Muscle of back (tissue), 13 donors: ENCODE measurements at places on chromosomes 5 and 9. TPM values are rescaled to one million over a fixed set of nuclear protein-coding genes. Genes with fewer than 3 reads are reported as not detected.

DNA sequence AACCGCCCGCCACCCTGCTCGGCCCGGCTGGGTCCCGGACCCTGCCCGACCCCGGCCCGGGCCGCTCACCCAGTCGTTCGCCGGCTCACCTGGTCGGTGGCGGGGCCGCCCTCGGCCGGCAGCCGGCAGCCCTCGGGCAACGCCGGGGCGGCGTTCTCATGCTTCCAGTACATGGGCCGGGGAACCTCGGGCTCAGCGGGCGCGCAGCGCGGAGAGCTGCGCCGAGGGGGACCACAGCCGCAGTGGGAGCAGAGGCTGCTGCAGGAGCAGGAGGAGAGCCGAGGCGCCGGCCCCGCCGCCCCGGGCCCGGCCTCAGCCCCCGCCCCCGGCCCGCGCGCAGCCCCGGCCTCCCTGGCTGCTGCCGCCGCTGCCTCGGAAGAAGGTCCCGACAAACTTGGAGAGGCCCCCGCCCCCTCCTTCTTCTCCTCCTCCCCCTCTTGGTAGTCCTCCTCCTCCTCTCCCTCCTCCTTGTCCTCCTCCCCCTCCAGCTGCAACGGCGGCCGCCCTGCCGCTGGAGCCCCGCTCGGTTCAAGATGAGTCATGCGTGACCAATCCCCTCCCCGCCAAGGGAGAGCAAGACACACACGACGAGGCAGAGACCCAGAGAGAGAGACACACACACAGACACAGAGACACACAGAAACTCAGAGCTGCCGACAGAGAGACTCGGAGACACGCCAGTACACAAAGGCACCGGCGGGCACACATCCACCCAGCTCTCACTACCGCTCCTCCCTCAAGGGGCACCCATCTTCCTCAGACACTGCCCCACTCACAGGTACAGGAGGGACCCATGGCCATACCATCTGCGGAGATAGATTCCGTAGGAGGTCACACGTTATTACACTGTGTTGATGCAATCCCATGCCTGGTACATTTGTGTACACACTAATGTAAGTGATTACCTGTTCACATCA, at the start of gene LHX6:
TSS of gene LHX6 (minus strand) at position 390 of the 917 bp plus-strand sequence. CDS start at position 173, 217 bp downstream.
- no peak for DNase-seq

DNA sequence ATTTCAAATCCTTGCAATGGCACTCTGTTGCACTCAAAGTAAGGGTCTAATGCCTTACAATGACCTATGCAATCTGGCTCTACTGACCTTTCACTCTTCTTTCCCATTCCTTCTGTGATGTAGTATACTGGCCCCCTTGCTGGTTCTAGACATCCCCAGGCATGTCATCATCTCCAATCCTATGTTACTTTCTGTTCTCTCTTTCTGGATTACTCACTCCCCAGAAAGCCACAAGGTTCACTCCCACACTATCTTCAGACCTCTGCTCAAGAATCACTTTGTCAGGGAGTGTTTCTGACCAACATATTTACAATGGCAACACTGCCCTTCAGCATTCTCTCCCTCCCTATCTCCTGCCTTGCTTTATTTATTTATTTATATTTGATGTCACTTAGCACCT, 802.2 kb upstream of the WWC1 start:
- DNase-seq = no peak

CCL27 gene
- 0.47 TPM for polyA plus RNA-seq

GDF9 gene
- 0.42 TPM for polyA plus RNA-seq

MRPL22 gene
- 30.3 TPM for polyA plus RNA-seq

GRCh38 chr9:131447148-131447547, 53.3 kb downstream of the PRRC2B start:
- DNase-seq = no peak

DNA sequence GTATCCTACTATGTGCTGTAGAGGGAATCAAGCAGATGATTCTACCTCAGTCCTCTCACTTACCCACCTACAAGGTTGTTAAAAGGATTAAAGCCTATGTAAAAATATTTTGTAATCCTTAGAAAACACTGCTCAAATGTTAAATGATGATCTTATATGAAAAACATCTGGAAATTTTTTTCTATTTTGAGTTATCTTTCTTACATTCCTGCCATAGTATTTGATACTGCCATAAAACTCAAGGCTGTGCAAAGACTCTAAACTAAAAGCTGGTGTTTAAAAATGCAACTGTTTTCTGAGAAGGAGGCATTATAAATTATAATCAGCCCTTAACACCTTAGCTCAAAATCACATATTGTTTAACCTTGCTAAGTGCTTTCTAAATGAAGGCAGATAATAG, 474.2 kb downstream of the PRELID2 start:
- no peak for DNase-seq

DNA sequence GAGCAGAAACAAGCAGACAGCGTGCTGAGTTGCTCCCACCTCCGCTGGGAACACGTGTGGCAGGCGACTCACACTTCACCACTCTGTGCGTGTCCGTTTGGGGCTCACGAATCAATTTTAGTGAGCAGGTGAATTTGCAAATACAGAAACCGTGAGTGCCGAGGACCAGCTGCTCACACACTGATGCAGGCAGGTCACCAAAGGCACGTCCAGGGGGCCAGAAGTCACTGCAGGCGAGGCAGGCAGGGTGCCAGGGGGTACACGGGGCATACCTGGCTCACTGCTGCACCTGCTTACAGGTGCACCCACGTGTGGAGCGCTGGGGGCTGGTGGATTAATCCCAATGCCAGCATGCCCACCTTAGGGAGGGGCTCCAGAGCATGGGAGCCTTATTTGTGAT, 68.8 kb downstream of the ZNF354C start:
- no peak for DNase-seq

- DNase-seq = no peak
Observed at GRCh38 chr5:178675922-178676321, 49.1 kb upstream of the CLK4 start.

DOK3 gene
- polyA plus RNA-seq = 5.0 TPM

DNA sequence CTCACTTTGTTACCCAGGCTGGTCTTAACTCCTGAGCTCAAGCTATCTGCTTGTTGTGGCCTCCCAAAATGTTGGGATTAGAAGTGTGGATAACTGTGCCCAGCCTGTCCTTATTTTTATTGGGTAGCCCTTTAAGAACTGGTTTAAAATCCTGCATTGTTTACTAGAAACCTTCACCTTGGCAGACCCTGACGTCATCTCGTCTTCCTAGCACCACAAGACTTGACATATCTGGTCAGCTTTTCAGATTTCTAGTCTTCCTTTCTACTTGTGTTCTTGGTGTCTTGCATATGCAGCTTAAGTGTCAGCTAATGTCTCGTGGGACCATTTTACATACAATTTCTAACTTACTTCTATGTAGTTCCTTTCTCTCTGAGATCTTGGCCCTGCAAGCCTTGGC, 258.9 kb downstream of the IZUMO3 start:
- no peak for DNase-seq

DNA sequence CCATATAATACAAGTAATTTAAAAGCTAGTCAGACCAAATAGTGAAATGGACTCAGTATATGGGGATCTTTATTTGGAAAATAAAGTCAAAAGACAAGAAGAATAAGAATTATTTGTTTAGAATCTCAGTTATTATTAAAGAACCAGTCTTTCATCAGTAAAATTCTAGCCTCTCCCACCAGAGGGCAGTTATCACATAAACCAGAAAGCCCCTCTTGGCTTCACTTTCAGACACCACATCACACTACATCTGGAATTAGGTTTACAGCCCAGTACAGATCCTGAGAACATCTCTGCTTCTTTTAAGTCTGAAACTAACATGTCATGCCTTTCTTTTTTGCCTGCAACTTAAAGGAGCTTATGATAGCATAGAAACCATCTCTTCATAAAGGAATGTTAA, 12.2 kb upstream of the HSPB3 start:
- peak; percentile 55 for DNase-seq

FCN1 gene
- polyA plus RNA-seq = 3.5 TPM

IFNK gene
- polyA plus RNA-seq = not detected

DNA sequence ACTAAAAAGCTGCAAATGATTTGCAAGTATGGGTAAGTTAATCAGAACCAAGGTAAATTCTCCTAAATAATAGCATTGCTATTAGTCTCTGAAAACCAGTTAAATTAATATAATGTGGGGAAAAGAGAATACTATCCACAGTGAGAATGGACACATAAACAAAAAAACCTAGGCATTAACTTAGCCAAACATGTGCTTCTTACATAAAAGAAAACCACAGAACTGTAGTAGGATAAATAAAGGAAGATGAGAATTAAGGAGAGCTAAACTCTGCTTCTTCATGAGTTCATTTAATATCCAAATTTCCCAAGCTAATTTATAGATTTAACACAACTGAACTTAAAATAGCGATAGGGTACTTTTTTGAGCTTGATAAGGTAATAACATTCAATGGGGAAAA, 31.8 kb downstream of the ABCA1 start:
- no peak for DNase-seq

PCDHA11 gene
- polyA plus RNA-seq = 0.04 TPM

DNA sequence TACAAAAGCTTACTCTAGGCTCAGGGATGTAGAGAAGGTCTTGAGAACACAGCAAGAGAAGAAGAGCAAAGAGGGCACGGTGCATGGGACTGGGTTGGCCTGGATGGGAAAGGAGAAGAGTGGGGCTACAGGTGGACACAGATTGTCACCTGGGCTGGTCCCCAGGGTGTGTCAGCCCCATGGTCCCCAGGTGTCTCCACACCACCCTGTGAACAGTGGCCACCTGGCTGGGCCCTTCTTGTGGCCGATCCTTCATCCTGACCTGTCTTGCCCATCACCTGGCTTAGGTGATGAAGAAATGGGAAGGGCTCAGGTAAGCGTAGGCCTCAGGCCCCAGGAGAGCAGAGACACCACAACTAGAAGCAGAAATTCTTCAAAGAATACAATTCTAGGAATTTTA, 188.9 kb downstream of the TENT4A start:
- no peak for DNase-seq

MOB3B gene
- 3.8 TPM for polyA plus RNA-seq

GRCh38 chr9:27176971-27177370, 67.9 kb downstream of the TEK start:
- DNase-seq = no peak

DNA sequence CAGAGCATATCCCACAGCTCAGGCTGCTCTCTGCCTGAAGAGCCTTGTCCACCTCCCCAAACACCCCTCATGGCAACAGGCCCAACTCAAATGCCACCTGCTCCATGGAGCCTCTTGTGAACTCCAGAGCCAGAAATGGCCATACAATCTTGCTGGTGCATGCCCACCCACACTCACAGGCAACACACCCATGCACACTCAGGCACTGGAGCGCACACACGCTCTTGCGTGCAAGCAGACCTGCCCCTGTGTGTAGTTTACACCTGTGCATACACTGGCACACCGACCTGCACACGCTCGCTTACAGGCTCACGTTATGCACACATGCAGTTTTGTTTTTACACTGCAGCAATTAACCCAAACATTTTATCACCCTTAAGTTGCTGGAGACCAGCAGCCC, 40.0 kb downstream of the HRH2 start:
- DNase-seq = no peak

- DNase-seq = no peak
Observed at GRCh38 chr9:88937248-88937647, 54.0 kb upstream of the S1PR3 start.

- no peak for DNase-seq
Observed at GRCh38 chr5:119166026-119166425, 95.1 kb downstream of the DMXL1 start.

BICD2 gene
- polyA plus RNA-seq = 28.3 TPM

GRCh38 chr5:62376064-62376463, 27.6 kb downstream of the DIMT1 start:
- DNase-seq = no peak

DNA sequence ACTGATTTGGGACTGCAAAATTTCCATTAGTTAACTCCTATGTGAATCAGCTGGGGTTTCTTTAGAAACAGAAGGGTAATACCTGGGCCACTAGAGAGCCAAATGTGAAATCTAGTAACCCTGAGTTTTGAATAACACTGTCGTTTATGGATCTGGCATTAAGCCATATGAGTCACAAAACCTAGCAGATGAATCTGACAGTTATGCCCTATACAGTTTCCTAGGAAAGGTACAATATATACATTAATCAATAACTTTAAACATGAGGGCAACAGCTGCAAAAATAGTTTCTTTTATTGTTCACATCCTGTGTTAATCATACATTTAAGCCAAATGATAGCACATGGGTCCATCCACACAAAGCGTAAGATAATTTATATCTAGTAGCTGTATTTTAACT, 56.9 kb downstream of the PAM start:
- peak; percentile 41 for DNase-seq

- DNase-seq = no peak
Observed at GRCh38 chr5:51495672-51496071, 112.4 kb downstream of the ISL1 start.

GRCh38 chr5:83354958-83355357, 116.6 kb upstream of the VCAN start:
- no peak for DNase-seq

DNA sequence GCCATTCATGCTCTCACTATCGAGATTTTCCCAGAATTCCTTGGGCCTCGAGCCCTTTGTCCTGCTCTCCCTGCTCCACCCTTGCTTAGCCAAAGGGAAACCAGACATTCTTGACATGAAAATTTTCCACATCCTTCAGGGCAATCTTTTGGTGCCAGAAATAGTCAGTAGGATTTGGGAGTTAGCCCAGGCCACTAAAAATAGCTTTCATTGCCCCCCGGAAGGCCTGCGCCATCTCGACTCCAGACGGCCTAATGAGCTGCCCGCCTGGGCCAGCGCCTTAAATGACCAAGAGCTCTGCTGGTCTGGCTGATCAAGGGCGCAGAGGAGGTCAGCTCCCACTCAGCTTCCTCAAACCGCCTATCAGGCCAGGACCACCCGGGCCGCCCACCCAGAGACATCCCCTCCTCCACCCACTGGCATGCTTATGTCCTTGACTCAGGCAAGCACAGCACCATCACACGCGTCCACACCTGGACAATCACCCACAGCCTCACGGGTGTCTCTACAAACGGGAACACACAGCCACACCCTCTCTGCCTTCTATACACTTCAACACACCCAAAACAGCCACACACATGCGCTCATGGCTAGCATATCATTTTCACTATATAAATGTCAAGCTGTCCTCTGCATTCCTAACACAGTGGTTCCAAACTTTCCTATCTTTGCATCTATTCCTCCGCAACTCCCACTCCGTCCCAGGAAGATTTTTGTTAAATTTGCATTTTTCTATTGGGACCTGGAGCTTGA, 20.9 kb downstream of the DUSP1 start:
- DNase-seq = no peak

DNA sequence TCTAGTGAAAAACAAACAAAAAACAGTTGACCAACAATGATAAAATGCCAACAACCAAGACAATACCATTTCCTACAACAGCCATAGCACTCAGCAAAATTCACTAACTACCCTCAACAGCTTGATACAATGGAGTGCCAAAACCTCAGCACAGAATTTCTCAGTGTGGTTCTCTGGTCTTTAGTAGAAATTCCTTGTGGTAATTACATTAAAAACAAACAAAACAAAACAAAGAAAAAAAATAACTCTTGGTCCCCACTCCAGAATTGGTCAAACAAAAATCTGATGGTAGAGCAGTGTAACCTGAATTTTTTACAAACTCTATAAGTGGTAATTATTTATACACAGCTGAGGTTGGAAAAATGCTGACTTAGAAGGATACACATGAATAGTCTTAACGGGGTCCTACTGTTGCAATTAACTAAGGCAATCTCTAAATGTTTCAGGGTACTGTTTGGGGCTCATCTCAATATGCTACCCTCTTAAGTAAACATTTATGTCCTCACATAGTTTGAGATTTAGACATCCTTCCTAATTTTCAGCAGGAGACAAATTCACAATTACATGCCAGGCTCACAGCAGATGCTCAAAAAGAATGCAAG, 13.8 kb downstream of the CSNK1A1 start:
- no peak for DNase-seq

- no peak for DNase-seq
Observed at GRCh38 chr5:90421136-90421535, 11.6 kb upstream of the CETN3 start.

- DNase-seq = no peak
Observed at GRCh38 chr9:37859043-37859442, 44.9 kb downstream of the SLC25A51 start.
